GM23248 (cell line): ENCODE measurements at places on chromosomes 16 and 17. TPM values are rescaled to one million over a fixed set of nuclear protein-coding genes. Genes with fewer than 3 reads are reported as not detected.
A peak's percentile ranks its signal among the peaks of the same experiment; 100 is the strongest.

ABCC12 gene
- total RNA-seq = not detected in 2 replicates

KARS1 gene
- total RNA-seq = 114 and 117 TPM in 2 replicates

PDILT gene
- total RNA-seq = not detected in 2 replicates

TMEM114 gene
- not detected in 2 replicates for total RNA-seq

GRCh38 chr16:81657224-81657623 is 121.9 kb upstream of the PLCG2 start:
- DNase-seq = no peak

DNA sequence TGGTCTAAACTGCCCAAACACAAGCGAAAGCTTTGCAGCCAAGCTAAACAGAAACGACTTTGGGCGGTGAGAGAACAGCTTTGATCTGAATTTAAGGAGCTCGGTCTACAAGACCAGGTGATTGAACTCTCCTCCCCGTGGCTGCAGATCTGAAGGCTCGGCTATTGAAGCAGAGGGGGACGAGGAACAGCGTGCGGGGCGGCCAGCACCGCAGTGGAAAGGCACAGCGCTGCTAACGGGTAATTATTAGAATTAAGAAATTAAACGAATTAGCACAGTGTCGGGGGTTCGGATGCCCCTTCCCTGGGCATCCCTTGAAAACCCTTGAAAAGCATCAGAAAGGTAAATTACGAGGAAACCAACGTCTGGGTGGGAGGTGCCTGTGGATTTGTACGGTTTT is 431 bp downstream of the TEKT3 start:
- DNase-seq = no peak

GRCh38 chr17:349666-350065 is 2.9 kb downstream of the RPH3AL start:
- no peak for DNase-seq

DNA sequence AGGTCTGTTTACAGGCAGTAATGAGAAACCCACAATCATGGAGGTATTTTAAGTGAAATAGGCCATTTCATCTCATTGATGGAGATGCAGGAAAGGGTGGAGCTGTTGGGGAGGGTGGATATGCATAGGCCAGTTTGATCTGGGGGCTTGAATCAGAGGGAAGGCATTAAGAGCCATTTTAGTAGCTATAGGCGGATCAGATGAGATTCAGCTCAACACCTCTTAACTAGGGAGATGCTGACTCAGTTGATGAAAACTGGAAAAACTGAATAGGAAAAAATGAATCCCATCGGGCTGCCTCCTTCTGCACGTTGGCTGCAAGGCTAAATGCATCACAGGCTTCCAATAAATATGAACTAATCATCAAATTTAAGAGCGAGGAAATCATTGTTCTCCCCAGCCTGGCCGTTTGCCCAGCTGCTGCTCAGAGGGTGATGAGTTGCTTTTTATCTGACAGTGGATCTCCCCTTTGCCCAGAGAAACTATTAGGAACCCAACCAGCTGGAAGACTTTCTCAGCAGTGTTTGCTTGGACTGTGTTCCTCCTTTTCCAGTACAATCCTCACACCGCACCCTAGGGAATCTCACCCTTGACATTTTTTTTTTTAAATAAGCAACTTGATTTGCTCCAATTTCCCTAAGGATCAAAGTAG is 149.6 kb downstream of the SOX9 start:
- peak; percentile 71 for DNase-seq

DNA sequence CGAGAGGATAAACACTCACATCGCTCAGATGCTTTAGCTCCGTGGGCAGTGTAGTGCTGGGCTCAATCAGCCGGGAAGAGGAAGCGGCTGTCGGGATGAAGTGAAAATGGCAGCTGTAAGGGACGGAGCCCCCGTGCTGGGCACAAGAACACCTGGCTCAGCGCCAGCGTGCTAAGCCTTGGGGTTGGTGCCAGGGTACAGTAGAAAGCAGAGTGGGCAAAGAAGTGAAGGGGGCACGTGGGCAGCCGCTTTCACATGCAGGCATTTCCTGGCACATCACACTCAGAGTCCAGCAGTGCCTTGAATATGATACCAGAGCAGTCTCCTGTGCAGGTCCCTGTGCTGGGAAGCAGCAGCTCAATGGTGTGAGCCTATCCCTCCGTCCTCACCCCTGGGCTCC is 51.1 kb upstream of the FOXF1 start:
- no peak for DNase-seq

GRCh38 chr17:82157046-82158035 is 55.3 kb downstream of the CCDC57 start:
- no peak for DNase-seq

DNA sequence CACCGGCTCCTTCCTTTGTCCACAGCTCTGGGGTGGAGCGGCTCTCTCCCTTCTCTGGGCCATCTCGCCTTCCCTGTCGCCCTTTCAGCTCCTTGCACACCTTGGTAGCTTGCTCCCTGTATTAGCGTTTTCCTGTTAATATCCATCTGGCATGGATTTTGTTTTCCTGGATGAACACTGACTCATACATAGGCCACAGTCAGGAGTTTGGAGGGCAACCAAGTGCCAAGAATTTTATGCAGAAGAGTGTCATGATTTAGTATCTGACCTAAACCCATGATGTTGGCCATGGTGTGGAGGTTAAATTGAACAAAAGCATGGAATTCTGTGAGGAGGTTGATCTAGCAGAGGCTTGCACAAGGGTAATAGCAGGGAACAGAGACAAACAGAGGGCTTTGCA is 180.9 kb downstream of the AIPL1 start:
- no peak for DNase-seq

GRCh38 chr17:69525920-69526841 is 111.7 kb downstream of the MAP2K6 start:
- DNase-seq = peak; percentile 71

DNA sequence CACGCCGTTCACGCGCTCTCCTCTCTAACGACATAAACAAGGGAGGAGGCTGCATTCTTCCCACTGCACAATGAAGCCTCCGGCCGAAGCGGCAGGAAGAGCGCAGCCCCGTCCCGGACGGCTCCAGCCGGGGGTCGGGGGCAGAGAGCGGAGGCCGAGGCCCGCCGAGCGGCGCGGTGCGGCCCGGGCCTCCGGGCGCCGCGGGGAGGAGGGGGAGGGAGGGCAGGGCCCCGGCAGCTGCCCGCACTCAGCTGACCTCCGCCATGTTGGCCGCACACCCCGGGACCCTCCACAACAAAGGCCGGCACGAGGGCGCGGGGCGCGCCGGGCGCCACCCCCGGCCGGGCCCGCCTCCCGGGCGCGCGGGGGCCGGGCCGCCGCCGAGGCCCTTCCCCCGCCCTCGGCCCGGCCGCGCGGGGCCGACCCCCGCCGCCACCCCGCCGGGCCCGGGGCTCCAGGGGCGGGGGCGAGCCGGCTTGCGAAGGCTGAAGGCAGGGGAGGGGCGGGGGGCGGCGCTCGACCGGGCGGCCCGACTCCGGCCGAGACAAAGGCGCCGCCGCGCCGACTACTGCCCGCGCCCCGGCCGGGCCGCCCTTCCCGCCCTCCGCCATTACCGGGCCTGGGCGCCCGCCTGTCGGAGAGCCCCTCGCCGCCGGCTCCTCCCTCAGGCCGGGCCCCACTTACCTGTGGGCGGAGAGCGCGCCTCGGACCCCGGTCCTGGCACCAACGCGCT is 527 bp downstream of the SIAH1 start:
- peak; percentile 76 for DNase-seq
